ENCODE measurements at places on chromosomes 4 and X.
A peak's percentile ranks its signal among the peaks of the same experiment; 100 is the strongest.

GRCh38 chrX:13506574-13506973 is 62.8 kb upstream of the EGFL6 start:
- no peak for DNase-seq

- DNase-seq: no peak
Measured at GRCh38 chrX:47849778-47850177, 13.1 kb downstream of the ZNF81 start.

GRCh38 chr4:2497324-2497723 is 28.4 kb downstream of the RNF4 start:
- no peak for DNase-seq

- DNase-seq: peak; percentile 77
Measured at GRCh38 chrX:110317820-110318663, at the start of gene AMMECR1. AMMECR1 (minus strand) TSS chrX:110318085; CDS start chrX:110318071, 14 bp downstream.

GRCh38 chrX:11628399-11628798 is 37.3 kb downstream of the ARHGAP6 start:
- no peak for DNase-seq

GRCh38 chr4:153326513-153326912 is 18.0 kb upstream of the MND1 start:
- no peak for DNase-seq

DNA sequence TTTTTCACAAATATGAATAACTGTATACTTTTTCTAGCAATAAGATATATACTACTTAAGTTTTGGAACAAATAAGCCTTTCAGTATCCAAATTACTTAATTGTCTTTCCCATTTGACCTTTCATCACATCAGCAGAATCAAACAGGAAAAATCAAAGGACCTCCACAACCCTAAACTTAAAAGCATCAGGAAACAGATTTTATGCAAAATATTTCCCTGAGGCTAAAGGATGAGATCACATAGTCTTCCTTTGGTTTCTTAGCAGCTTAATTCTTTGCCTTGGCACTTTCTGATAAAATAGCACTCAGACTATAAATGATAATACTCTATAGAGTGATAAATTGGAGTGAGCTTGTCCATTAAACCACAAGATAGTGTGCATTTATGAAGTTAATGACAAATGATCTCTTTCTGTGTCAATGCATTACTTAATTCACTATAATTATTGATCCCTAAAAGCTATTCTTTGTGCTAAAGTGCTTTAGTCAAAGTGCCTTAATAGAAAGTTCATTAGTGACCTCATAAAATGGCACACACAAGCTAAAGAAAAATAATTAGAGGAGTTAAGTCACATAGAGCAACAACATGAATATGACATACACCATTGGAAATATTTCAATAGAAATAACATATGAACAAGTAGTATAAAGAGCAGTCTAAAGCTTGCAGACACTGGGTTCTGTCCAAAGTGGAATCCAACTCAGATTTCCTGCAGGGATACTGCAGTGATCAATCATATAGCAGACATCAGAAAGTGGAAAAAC is 15.7 kb upstream of the NDST3 start:
- DNase-seq: no peak

- no peak for DNase-seq
Measured at GRCh38 chr4:150779707-150780106, 197.8 kb downstream of the MAB21L2 start.

DNA sequence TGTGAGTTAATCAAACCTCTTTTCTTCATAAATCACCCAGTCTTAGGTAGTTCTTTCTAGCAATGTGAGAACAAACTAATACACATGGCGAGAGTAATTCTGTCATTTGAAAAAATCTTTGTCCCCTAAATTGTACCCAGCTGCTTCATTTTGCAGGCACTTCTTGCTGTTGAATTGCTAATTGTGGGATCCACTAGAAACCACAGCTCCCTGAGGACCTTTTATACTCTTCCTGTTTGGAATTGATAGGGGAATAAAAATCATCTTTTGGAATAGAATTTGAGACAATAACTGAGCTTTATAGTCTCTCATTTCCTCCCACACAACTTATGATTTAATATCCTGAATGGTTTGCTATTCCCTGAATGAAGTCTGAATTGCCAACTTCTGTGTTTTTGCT is 170.2 kb downstream of the PACRGL start:
- no peak for DNase-seq
